ENCODE measurements at places on chromosomes 2 and 18.

DNA sequence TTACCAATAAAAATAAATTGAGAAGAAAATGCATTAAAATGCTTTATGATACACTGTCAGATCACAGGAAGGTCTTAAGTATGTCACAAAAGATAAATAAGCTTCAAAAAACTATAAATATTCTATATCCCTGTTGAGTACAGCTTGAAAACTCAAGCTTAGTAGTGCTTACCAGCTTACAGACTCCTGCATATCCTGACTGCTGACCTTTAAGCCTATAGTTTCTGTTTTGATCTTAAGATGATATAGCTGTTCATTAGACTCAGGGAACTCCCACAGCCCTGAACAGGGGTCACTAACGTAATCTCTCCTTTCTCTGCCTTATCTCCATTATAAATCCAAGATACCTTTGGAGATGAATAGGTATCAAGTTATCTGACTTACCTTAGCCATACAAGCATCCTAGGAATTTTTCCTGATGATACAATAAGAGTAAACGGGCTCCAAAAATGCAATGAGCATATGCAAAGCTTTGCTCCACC is 93.7 kb upstream of the RBBP8 start:
- no peak for DNase-seq

- DNase-seq, result no peak
These were observed 58.5 kb upstream of the PARD3B start for GRCh38 chr2:204486805-204487204.

DNA sequence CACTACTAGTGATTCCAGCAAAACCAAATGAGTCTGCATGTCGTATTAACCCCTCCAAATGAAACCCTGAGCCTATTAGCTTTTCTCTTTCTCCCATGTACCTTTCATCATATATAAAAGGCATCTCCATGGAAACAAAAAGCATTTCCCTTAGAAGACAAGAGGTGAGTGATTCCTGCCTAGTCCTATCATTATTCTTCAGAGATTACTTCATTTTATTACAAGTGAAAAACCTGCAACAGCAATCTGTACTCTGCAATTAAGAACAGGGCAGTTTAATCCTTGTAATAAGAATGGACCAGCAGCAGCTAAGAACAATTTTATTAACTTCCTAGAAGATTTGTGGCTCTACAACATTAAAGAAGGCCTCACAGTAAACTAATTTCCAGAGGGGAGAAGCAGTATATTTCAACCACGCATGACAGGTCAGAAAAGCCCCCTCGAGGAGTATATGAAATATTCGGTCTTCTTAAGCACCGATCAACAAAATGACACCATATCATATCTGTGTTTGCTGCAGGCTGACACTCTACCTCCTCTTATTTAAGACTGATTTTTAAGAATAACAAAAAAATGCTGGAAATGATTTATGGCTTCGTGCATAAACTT is 132.3 kb upstream of the TFPI start:
- no peak for DNase-seq

DNA sequence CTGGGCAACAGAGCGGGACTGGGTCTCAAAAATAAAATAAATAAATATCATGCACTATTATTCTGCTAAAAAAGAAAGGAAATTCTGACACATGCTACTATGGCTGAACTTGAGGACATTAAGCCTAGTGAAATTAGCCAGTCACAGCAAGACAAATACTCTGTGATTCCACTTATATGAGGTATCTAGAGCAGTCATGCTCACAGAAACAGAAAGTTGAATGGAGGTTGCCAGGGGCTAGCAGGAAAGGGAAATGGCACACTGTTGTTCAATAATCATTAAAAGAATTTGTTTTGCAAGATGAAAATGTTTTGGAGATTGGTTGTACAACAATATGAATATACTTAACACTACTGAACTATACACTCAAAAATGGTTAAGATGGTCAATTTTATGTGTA is 60.8 kb downstream of the NCKAP1 start:
- DNase-seq, result no peak

DNA sequence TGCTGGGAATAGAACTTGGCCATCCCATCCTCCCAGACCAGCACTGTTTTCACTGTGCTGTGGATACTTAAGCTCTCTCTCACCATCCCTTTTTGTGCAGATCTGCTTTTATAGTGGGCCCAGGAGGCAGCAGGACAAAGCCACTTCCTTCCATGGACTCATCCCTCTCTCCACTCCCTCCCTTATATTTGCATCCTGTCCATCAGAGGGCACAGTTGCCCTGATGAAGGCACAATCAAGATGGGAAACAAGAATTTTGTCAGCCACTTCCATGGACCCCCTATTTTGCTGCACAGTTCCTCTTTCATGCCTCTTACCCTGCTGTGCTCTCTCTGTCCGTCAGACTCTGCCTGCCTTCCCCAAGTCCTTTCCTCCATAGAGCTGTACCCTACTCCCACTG is 338.7 kb downstream of the HRH4 start:
- DNase-seq, result no peak

GRCh38 chr2:172467382-172467781 is 40.0 kb downstream of the ITGA6 start:
- DNase-seq, result no peak

GRCh38 chr2:209817844-209818271 is 46.2 kb downstream of the UNC80 start:
- DNase-seq, result no peak

DNA sequence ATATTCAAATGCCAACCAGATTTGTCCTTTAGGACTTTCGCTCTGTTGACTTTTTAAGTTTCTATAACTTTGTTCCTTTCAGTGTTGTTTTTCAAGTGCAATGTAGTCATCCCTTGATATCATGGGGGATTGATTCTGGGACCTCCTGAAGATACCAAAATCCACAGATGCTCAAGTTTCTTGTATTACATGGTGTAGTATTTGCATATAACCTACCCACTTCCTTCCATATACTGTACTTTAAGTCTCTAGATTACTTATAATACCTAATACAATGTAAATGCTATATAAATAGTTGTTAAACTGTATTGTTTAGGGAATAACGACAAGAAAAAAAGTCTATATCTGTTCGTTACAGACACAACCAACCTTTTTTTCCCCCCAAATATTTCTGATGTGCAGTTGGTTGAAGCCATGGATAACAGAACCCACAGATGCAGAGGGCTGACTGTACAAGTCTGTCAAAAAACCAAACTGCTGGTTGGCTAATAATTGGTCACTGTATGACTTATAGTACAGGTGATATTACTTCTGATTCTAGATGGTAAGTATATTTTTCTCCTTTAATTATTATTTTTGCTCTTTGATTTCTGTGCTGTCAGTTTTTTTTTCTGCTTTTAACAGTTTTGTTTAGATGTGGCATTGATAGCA is 201.7 kb upstream of the STON1 start:
- no peak for DNase-seq

DNA sequence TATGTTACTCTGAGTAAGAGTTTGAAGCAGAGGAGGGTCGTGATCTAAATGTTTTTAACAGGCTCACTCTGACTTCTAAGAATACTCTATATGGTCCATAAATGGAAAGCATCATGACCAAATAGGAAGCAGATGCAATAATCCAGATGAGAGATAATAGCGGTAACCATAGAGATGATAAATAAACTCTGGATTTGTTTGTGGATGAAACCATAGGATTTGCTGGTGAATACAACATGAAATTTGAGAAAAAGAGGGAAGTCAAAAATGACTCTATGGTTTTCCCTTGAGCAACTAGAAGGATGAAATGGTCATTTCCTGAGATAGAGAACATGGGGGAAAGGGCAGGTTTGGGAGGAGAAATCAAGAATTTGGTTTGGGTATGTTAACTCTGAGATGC is 3.9 kb downstream of the HEATR5B start:
- DNase-seq, result no peak

GRCh38 chr2:86788165-86788564 is 2.5 kb downstream of the CD8A start:
- DNase-seq, result no peak

DNA sequence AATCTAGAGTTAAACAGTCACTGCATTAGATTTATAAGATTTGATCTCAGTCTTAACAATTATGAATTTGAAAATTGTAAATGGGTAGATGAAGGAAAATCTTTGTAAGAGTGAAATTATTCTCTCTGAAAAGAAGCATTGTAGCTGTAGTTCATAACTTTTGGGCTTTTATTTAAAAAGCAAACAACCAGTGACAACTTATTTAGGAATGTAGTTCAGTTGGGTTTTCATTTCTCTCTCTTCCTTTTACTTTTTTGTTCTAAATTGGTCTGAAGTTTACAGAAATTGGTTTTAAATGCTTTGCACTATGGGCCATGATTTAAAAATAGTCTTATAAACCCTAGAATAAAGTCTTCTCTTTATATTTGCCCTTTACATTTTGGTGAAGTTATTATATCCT is 296.6 kb downstream of the GULP1 start:
- no peak for DNase-seq

DNA sequence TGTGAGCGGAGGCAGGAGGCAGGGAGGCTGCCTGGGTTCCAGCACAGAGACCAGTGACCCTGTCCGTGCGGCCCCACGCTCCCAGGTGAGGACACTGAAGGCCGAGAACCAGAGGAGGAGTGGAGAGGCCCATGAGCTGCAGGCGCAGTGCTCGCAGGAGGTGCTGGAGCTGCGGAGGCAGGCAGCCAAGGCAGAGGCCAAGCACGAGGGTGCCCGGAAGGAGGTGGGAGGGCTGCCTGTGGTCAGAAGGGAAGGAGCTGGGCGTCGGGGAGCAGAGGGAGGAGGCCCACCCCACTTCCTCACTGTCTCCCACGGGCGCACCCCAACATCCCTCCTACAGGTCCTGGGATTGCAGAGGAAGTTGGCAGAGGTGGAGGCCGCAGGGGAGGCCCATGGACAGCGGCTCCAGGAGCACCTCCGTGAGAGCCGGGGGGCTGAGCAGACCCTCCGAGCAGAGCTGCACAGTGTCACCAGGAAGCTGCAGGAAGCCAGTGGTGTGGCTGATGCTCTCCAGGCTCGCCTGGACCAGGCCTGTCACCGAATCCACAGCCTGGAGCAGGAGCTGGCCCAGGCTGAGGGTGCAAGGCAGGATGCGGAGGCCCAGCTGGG is 33.0 kb upstream of the SNED1 start:
- DNase-seq, result no peak

DNA sequence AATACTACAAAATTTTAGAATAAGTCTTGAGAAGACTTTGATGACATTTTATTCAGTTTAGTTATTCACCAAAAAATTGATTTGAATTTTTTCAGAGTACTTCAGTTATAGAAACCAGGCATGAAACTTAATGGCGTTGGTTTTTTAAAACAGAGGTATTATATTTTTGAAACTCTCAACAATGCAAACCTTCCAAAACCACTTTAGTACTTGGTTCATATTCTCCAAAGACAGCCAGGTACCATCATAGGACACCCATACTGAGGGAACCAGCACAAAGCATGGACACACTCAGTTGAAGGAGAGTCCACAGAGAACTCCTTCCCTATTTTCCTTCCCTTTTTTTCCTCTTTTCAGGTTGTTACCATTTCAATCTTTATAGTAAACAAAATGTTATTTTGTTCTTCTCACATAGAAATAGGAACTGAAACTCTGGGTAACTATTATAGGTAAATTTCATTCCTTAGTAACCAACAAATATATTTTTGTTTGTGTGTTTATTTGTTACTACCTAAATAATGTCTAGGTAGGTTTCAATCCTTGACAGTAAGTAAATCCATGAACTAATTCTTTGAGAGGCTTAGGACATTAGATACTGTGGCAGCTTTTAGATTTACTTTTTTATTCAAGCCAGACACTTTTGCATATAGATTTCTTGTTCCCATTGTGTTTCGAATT is 95.8 kb downstream of the TMEFF2 start:
- DNase-seq, result peak; percentile 19

DNA sequence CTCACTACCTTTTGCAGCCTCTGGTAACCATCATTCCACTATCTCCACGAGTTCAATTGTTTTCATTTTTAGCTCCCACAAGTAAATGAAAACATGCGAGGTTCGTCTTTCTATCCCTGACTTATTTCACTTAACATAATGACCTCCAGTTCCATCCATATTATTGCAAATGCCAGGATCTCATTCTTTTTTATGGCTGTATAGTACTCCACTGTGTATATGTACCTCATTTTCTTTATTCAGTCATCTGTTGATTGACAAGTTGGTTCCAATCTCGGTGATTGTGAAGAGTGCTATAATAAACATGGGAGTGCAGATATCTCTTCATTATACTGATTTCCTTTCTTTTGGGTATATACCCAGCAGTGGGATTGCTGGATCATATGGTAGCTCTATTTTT is 16.9 kb downstream of the IL1RN start:
- no peak for DNase-seq

GRCh38 chr2:232699110-232699509 is 2.0 kb downstream of the GIGYF2 start:
- DNase-seq, result no peak

GRCh38 chr2:127051116-127052056 is 55.6 kb downstream of the BIN1 start:
- no peak for DNase-seq

DNA sequence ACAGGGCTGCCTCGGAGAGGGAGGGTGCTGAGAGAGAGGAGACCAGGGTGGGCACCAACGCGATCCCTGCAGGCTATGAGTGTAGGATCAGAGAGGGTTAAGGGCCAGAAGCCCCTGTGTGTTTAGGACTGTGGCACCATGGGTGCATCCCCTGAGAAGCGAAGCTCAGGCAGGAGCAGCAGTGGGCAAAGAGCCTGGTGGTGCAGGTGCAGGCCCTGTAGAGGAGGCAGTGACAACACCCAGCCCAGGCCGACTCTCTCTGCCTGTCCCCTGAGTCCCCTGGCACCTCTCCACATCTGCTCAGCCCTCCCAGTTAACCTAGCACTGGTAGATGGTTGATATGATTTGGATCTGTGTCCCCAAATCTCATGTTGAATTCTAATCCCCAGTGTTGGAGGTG is 139.8 kb downstream of the RNF152 start:
- no peak for DNase-seq

DNA sequence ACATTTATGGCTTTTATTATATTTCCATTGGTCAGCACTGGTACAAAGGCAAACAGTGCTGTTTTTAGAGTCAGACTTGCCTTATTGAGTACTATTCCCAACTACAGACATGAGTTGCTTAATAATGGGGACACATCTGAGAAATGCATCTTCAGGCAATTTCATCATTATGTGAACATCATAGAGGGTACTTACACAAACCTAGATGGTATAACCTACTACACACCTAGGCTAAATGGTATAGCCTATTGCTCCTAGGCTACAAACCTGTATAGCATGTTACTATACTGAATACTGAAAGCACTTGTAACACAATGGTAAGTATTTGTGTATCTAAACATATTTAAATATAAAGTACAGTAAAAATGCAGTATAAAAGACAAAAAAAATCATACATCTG is 36.4 kb downstream of the OLA1 start:
- DNase-seq, result no peak

DNA sequence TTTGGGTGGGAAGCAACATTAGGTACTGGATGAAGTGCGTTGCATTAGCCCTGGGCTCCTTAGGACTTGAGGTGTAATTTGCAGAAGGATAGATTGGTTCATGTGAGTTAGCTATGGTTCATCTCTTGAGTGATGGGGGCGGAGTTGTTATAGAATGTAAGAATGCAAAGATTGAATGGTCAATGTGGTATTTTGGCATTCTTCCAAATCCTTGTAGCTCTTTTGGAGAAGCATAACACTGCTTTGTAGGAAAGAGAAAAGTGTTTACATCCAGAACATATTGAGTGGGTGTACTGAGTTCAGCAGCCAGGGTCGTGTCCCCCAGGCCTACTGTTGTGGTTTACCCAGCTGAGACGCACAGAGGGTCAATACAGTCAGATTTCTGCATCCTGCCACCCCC is 173.5 kb downstream of the FMNL2 start:
- no peak for DNase-seq

- DNase-seq, result no peak
These were observed 94.7 kb upstream of the EFEMP1 start for GRCh38 chr2:56018267-56018666.
